Panc1 (cell line): ENCODE measurements at places on chromosomes 6 and 20.

DNA sequence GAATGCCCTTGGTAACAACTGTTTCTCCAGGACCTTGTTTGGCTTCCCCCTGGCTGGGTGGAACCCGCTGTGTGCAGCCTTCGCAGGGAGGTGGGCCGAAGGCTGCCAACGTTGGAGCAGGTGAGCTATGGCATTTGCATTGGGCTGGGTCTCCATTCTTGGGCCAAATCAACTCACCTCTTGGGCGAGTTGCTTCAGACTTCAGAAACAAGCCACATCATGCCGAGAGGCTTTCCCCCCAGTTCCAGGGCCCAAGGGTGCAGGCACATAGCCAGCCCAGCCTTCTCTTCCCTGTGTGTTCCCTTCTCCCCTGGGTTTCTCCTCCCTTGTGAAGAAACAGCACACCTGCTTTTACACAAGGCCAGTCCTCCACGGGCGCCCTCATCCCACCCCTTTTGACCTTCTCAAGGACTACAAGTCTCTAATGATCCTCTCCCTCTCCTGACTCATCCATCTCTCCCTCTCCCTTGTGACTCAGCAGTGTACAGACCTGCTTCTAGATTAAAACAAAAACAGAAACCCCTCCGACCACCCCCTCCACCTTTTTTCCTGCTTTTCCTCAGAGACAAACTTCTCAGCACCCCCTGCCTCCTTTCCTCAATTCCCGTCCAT is 41.6 kb downstream of the FAM209B start:
- DNase-seq: no peak

GRCh38 chr6:113586413-113587077 is 270.6 kb upstream of the MARCKS start:
- no peak for DNase-seq

- no peak for DNase-seq
These were observed 5.5 kb downstream of the PRRT1 start for GRCh38 chr6:32146287-32146686.

DNA sequence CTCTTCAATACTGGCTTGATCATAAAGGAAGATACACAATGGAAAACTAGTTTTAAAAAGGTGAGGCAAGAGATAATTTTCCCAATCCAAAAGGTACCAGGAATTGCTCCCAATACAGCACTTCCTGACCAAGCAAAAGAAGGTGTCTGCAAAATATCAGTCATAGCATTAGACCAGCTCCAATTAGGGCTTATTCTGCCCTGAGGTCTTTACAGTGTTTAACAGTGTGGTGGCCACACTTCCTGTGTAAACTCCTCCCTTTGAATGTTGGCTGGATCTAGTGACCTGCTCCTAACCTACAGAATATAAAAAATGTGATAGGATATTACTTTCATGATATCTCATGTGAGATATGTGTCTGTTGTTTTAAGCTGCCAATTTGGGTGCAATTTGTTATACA is 57.1 kb upstream of the BTN3A2 start:
- no peak for DNase-seq

DNA sequence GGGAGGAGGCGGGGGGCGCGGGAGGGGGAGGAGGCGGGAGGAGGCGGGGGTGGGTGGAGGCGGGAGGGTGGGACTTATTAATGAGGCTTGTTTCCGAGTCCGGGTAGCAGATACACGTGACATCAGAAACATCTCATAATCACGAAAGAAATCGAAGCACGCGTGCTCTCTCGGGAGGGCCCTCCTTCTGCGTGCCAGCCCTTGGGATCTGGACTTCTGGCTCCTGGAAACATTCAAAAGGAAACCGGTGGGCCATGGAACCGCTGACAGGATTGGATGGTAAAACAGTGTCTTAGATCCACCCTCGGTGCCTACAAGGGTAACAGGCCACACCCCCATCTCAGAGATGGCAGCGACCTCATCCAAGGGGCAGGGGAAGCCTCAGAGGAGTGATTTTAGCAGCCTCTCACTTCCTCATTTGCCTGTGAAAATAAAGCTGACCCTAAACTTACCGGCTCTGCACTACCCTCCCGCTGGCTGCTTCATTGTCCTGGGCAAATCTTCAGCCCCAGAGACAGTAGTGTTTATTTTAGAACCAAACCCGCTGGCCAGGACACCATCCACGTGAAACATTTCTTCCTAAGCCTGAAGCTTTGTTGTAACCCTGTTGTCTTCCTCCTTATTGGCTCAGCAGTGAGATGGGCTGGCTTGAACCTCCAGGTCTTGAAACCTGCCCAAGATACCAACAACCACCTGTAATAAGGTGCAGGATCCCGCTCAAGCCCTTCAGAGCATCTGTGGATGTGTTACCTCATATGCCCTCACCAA is 97.5 kb downstream of the PSMG4 start:
- peak; percentile 17 for DNase-seq

DNA sequence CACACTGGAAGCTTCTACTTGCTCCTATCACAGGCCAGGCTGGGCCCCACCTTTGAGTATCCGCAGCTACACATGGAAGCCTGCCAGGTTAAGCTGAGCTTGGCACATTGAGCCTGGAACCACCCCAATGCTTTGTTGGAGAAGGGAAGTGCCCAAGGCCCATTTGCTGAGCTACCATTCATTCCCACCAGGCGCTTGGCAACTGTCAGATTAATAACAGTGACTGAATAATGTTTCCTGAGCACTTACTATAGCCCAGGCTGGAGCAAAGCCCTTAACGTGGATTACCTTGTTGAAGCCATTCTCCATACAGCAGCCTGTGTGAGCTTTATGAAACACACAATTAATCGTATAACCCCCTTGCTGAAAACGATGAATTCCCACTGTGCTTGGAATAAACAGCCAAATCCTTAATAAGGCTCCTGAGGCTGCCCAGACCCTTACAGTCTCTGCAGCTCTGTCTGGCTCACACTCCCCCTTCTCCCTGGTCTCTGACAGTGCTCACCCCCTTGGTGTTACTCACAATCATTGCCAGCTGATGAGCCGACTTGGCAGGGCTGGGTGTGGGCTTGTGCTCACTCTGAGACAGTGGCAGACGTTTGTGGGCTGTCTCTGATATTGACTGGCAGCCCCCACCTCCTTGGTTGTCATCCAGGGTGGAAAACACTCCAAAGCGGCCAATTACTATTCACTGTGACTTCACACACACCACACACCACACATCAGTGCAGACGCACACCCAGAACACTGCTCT is 357.1 kb downstream of the MAFB start:
- DNase-seq: no peak

DNA sequence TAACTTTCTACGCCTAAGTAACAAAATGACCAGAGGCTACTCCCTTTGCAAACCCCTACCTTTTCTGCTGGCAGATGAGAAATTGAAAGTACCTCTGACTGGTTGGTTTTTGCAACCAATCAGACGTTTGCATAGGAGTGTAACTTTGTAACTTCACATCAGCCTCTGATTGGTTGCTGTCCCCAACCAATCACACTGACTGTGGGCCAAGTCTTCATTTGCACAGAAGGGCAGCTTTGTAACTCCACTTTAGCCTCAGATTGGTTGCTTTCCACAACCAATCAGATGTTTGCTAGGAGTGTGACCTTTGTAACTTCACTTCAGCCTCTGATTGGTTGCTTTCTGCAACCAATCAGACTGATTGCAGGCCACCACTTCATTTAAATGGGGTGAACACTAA is 89.1 kb downstream of the ME1 start:
- no peak for DNase-seq

DNA sequence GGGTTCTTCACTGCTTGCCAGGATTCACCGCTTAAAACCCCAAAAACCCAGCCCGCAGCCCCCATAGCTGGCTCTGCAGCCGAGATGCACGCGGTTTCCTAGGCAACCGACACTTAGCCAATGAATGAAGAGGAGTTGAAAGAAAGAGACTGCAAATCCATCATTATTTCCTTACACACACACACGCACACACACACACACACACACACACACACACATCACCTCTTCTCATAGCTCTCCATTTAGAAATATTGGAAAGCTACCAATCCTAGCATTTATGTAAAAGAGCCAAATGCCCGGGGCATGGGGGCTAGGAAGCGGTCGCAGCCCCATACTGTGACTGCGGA is 3.4 kb upstream of the TUBB2B start:
- DNase-seq: no peak

GRCh38 chr6:20217324-20217855 is 5.1 kb upstream of the MBOAT1 start:
- no peak for DNase-seq

GRCh38 chr6:155936127-155936526 is 480.5 kb upstream of the NOX3 start:
- no peak for DNase-seq

GRCh38 chr6:39935241-39935640 is 979 bp upstream of the MOCS1 start:
- no peak for DNase-seq

- no peak for DNase-seq
These were observed 31.3 kb upstream of the CHD6 start for GRCh38 chr20:41649489-41649888.

DNA sequence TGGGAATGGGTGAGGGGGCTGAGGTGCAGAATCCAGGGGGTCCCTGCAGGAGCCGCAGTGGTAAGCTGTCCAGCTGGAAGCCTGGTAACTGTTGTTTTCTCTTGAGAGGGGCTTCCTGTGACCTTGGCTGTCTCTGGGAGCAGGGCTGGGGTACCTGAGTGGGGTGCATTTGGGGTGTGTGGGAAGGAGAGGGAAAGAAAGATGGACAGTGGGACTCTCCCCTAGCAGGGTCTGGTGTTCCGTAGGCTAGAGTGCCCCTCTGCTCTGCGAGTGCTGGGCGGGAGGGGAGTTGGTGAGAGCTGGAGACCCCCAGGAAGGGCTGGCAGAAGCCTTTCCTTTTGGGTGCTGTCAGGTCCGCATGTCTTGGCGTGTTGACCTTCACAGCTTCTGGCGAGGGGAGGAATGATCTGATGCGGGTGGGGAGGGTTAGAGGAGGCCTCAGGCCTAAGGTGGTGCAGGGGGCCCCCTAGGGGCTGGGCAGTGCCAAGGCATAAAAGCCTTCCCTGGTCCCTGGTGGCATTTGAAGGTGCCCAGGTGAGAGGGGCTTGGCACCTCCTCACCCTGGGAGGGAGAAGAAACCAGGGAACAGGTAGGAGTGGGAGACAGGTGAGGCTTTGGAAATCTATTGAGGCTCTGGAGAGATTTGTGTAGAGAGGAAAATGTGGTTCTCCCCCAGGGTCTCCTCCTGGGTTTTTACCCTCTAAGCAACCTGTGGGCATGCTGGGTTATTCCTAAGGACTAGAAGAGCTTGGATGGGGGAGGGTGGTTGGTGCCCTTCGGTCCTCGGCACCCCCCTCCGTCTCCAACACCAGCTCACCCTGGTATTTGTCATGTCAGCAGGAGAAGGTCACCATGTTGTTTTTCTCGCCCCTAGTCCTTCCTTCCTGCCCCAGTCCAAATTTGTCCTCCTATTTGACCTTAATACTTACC is 3.3 kb downstream of the VEGFA start:
- no peak for DNase-seq

DNA sequence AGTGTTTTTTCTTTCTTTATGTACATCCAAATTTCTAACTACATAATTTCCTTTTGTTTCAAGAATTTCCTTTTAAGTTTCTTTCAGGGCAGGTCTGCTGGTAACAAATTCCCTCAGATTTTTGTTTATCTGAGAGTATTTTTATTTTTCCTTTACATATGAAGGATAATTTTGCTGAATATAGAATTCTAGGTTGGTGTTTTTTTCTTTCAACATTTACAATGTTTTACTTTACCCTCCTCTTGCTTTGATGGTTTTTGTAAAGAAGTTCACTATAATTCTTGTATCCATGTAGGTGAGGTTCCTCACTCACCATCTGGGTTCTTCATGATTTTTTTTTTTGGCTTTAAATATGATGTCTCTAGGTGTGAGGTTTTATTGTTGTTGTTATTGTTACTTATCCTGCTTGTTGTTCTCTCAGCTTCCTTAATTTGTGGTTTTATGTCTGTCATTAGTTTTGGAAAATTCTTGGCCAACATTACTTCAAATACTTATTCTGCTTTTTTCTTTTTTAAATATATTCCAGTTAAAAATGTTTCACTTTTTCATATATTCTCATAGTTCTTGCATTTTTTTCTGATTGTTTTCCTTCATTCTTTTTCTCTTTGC is 580.1 kb upstream of the CITED2 start:
- DNase-seq: no peak
